ENCODE measurements at places on chromosomes 2 and 18. TPM values are rescaled to one million over a fixed set of nuclear protein-coding genes. Genes with fewer than 3 reads are reported as not detected.

ZNF521 gene
- total RNA-seq = 9.9 TPM

DNAJC5G gene
- total RNA-seq = not detected

CAPN14 gene
- 0.28 TPM for total RNA-seq

HJURP gene
- total RNA-seq = 43.1 TPM

ANTXR1 gene
- total RNA-seq = 45.2 TPM

VWA3B gene
- total RNA-seq = not detected

MRPL44 gene
- total RNA-seq = 29.6 TPM

DCDC2C gene
- total RNA-seq = not detected

ABCG5 gene
- total RNA-seq = not detected

CRYGD gene
- not detected for total RNA-seq

MAP3K19 gene
- not detected for total RNA-seq

LOXL3 gene
- 147 TPM for total RNA-seq

CCDC85A gene
- total RNA-seq = 5.4 TPM

HNMT gene
- total RNA-seq = 28.0 TPM

PLA2R1 gene
- 17.2 TPM for total RNA-seq

CELF4 gene
- not detected for total RNA-seq

ZAP70 gene
- total RNA-seq = not detected

CPO gene
- under 0.01 TPM for total RNA-seq

MATN3 gene
- 0.28 TPM for total RNA-seq

IL37 gene
- not detected for total RNA-seq

REG3A gene
- not detected for total RNA-seq

OSR1 gene
- total RNA-seq = 21.4 TPM

CROCC2 gene
- not detected for total RNA-seq

PRR30 gene
- not detected for total RNA-seq

ASPRV1 gene
- total RNA-seq = under 0.01 TPM

COPS8 gene
- 114 TPM for total RNA-seq

EPHA4 gene
- total RNA-seq = 5.6 TPM

HDHD2 gene
- 14.7 TPM for total RNA-seq

RUFY4 gene
- total RNA-seq = not detected

HOXD13 gene
- total RNA-seq = not detected

KCNIP3 gene
- 0.77 TPM for total RNA-seq

HAAO gene
- 0.38 TPM for total RNA-seq

RAB17 gene
- total RNA-seq = 0.19 TPM

GAREM2 gene
- total RNA-seq = 1.4 TPM

SLC23A3 gene
- 1.7 TPM for total RNA-seq

FAM110C gene
- 1.4 TPM for total RNA-seq

UPP2 gene
- total RNA-seq = not detected

SLC9A4 gene
- not detected for total RNA-seq

RBM43 gene
- total RNA-seq = 2.7 TPM

CAMKMT gene
- total RNA-seq = 6.8 TPM

AQP12B gene
- total RNA-seq = not detected

ARMC9 gene
- total RNA-seq = 44.8 TPM

MOCOS gene
- 2.9 TPM for total RNA-seq

BOLL gene
- total RNA-seq = not detected

SPHKAP gene
- not detected for total RNA-seq

CIDEA gene
- 0.58 TPM for total RNA-seq

GRHL1 gene
- 0.28 TPM for total RNA-seq

EPB41L3 gene
- 24.0 TPM for total RNA-seq

GAD1 gene
- total RNA-seq = under 0.01 TPM

MC2R gene
- not detected for total RNA-seq

FOXD4L1 gene
- 0.19 TPM for total RNA-seq

LCT gene
- under 0.01 TPM for total RNA-seq

UBE2F gene
- total RNA-seq = 67.7 TPM

PCARE gene
- total RNA-seq = not detected

SP140 gene
- total RNA-seq = not detected

GGCX gene
- total RNA-seq = 67.3 TPM

CCL20 gene
- 57.5 TPM for total RNA-seq

LRRC30 gene
- not detected for total RNA-seq
